NCI-H2081 (cell line): ENCODE measurements at places on chromosomes 12 and 14.

DNA sequence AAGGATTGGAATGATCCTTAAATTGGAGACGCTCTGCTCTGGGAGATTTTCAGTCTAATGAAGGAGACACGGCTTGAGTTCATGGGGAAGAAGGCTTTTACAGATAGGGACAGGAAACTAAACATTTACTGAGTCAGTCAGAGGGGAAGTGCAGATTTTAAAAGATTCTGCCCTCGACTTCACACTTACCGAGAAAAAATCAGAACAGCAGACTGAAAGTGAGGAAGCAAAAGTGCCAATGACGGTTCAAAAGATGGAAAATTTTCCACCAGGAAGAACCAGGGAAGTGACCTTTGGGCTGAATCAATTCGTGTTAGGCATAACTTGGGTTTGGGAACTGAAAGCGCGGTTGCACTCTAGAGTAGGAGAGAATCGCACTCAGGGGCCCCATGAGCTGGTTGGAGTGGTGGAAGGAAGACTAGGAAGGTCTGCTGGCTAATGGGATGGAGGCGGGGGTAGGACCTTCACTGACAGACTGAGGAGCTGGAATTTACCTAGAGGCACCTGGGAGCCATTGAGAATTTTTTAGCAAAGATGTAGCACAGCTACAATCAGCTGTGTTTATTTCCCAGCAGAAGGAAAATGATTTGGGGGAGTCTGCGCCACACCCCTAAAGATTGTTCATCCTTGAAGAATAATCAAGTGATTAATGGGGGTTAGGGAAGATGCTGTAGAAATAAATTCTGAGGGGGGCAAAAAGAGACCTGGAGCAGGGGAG, 1.2 kb downstream of the KCNK13 start:
- no peak for DNase-seq

DNA sequence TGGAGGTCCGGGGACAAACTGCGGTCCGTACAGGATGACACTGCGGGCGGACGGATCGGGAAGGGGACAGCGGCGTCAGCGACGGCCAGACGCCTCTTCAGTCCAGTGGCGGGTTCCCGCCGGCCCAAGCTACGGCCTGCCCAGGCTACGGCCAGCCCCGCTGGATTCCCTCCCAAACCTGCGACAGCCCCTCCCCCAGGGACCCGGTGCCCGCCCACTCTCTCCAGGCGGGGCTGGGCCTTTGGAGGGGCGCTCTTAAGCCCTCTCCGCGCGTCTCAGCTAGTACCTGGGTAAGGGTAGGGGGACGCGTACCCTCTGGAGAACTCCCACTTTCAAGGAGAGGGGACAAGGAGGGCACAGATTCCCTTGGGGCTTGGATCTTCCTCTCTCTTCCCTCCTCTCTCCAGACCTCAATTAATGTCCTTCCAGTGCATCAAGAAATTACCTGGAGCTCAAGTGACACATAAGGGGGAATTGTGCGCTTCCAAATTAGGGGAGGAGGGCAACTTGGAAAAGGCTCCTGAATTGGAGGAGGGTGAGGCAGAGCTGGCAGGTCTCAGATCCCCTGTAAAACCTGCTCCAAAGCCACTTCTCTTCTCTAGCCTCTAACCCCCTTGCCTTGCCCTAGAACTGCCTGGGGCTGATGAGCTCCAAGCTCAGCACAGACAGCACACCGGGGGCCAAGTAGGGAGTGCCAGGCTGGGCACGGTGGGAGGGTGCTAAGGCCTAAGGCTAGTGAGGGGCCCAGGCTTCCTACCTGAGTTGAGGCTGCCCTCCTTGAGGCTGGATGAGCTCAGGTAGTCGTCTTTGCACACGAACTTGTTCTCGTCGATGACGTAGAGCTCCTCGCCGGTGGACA, 3.1 kb downstream of the LHX5 start:
- no peak for DNase-seq

DNA sequence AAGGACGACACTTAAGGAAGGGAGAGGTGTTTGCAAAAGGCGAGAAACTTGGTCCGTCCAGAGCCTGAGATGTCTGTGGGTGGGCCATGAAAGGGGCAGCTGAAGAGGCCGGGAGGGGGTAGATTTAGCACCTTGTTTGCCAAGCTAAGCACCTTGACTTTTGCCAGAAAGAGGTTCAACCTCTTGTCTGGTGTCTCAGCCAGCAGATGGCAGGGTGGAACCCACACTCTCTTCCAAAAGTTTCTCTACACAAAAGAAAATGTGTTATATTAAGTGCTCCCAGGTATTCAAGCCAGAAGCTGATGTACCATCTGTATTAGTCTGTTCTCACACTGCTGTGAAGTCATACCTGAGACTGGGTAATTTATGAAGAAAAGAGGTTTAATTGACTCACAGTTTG, 69.9 kb downstream of the SUDS3 start:
- DNase-seq: no peak

GRCh38 chr14:71022012-71022869, 115.0 kb downstream of the PCNX1 start:
- no peak for DNase-seq

DNA sequence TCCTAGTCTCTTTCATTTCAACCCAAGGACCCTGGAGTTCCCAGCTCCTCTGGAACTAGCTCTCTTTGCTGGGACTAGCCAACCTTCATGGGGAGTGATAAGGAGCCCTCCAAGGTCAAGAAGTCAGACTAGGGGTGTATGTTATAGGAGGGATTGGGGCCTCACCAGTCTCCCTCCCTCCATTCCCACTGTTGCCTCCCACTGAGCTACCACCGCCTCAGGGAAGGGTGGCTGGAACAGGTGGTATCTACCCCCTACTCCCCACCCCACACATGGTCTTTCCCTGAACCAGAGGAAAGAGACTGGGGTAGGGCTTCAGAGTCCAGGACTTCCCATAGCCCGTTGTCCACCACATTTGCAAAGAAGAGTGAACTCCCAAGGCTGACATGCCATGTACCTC, 2.4 kb downstream of the ERBB3 start:
- DNase-seq: no peak

GRCh38 chr14:43438056-43438455, 1069.0 kb downstream of the FSCB start:
- DNase-seq: no peak

DNA sequence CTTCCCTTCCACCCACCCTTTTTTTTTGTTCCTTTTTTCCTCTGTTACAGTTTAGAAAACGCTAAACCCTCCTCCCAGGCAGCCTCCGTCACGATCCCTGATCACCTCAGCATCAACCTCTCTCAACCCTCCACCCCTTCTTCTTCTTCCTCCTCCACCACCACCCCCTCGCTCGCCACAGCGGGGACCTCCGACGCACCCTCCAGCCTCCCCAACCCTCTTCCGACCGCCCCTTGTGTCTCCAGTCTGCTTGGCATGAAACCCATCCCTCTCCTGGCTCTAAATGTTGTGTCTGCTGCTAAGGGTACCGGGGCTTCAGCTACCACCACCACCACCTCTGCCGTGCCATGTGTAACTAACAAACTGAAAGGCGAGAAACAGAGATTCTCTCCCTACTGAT, 22.9 kb downstream of the PCBP2 start:
- no peak for DNase-seq

DNA sequence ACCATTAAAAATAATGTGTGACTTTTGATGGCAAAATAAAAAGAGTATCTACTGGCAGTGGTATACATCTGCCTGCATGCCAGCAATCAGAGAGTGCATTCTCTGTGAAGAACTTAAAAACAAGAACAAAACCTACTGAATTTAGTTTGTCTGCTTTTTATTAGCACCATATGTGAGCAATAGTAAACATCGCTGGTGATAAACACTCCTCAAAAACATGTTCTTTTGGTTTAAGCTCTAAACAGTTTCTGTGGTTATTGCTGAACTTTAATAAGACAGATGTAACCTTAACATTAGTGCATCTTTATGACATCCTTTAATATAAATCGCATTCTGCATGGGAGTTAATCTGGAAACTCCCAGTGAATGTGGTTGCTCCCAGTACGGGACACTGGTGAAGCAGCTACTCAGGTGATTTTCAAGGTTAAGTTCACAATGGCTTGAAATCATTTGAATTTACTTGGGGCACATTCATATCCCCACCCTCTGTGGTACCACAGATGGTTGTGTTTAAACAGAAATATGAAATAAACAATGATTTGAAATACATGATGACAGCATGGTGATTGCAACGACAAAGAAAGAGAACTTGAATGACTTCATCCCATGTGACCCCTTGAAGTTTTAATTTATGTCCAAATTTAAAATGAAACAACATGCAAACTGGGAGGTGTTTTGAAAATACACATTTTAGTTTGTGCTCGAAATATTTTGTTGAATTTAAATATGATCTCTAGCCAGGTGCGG, 285.9 kb downstream of the FOXN3 start:
- DNase-seq: no peak

GRCh38 chr12:129076441-129077320, 223.4 kb downstream of the GLT1D1 start:
- DNase-seq: no peak

- DNase-seq: peak; percentile 88
These were observed 512.4 kb upstream of the TMPO start for GRCh38 chr12:98002887-98003493.

- no peak for DNase-seq
These were observed 841 bp downstream of the GLI1 start for GRCh38 chr12:57460468-57460784.

- DNase-seq: peak; percentile 2
These were observed 50.3 kb downstream of the SNAPC1 start for GRCh38 chr14:61812347-61813095.

DNA sequence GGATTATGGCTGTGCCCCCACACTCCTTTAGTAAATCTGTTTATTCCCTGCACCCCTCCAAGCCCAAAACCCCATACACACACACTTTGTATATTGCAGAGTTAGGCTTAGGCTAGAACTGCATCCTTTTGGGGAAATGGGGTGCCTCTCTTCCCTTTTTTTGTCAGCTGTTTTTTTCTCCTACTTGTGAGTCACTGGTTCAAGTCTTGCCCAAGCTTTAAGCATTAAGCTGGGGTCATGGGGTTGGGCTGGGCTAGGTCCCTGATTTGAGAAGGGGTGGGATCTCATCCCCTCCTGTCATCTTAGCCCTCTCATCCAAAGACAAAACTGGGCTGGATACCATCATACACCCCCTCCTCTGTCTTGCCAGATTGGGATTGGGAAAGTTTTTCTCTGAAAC, 1.6 kb downstream of the LRP1 start:
- no peak for DNase-seq

DNA sequence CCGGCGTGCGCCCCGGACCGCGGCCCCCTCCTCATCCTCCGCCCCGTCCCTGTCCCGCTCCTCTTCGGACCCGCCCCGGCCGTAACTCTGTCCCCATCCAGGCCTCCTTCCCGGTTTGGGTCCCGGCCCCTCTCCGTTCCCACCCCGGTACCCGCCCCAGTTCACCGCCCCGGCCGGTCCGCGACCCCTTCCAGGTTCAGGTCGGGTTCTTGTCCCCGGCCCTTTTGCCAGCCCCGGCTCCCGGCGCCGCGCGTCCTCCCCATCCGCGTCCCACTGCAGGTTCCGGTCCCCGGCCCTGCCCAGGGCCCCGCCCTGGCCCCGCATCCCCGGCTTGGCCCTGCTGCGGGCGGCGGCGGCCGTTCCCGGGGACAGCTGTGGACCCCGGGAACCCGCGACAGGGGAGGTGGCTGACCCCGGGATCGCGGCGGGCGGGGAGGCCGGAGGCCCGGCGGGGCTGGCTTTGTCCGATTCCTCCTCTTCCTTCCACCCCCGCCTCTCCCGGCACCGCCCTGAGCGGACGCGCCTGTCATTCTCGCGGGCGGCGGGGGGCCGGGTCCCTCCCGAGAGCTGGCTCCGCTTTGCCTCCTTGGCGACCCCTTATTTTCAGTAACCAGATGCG, 601 bp downstream of the KLC1 start:
- DNase-seq: peak; percentile 53

DNA sequence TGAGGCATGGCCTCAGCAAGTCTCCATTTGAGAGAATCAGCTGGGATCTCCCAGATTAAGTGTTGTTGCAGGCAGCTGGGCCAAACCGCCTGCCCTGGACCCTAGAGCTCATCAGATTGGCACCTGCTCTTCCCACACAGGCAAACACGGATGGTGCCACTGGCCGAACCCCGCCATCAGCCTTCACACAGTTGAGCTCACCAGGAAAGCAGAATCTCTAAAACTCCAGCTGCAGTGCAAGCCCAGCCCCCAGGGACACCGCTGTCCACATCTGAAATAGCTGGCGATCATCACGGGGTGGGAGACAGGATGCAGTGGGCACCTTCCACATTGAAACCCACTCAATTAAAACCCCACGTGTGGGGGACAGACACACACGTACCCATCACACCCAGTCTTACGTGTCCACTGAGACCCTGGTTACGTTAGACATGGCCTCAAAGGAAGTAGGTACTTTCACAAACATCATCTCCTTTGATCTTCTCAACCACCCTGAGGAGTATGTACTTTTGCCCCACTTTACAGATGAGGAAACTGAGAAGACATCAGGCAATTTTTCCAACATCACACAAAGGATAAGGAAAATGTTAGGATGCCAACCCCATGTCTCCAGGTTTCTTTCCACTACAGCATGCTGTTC, 88.8 kb downstream of the SINHCAF start:
- DNase-seq: no peak

DNA sequence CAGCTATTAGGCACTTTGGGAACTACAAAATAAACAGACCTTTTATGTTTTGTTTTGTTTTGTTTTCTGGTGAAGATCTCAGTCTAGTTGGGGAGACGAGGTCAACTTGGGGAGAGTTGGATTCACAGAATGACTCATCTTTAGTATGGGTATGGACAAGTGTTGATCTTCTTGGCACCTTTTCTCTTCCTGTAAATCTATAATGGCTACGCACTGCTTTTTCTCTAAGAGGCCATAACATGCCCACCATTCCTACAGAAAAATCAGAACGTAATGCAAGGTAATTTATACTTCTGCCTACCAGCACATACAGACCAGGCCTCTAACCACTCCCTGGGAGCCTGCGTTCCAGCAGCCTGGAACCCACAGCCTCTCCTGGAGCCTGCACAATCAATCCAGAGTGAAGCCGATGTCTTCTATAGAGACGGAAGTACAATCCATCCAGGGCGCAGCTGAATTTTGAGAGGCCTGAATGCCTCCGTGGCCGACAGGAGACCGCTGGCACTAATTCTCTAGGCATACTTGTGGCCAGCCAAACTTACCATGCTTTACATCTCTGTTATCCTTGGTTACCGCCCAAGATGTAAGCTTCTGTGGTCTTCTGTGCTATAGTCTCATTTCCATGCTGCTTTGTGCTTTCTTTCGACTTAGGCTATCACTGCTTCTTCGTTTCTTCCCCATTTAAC, 717 bp downstream of the PPHLN1 start:
- no peak for DNase-seq

GRCh38 chr14:44669496-44669895, 162.4 kb upstream of the FSCB start:
- DNase-seq: no peak

DNA sequence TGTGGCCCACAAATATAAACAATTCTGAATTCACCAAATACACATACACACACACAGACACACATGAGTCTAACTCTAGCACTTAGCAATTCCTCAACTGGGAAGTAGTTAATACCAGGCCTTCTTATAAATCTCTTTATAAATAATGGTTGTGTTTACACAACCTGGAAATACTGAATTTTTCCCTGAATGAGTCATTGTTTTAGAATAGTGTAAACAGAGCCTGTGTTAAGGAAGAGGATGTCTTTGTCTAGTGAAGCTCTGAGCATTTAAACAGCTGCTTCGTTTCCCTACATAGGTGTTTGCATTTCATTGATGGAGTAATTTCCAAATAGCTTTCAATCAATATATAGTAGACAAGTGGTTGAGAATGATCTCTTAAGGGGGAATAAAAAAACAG, 218.8 kb downstream of the BTG1 start:
- peak; percentile 43 for DNase-seq

GRCh38 chr12:42957136-42957535, 367.6 kb upstream of the PRICKLE1 start:
- DNase-seq: no peak
